Vagina (tissue), 2 donors: ENCODE measurements at places on chromosomes 16 and 17.

DNA sequence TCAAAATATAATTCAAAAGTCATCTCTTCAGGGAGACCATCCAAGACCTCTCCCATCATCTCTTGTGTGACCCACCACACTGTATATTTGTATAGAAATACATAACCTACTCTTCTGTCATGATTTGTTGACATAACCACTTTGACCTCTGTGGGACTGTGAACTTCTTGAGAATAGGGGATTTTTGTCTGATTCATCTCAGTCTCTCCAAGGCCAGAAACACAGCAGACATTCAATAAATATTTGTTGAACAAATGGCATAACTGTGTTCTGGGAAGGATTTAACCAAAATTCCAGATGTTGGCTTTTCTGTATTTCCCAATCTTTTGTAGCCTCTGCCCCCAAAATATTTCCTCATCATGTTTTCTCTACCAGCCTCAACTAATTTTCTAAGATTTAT lies 169.7 kb downstream of the CDH11 start:
- no peak for DNase-seq

- no peak for DNase-seq
These were observed 1.7 kb downstream of the SLC52A1 start for GRCh38 chr17:5033352-5034015.

DNA sequence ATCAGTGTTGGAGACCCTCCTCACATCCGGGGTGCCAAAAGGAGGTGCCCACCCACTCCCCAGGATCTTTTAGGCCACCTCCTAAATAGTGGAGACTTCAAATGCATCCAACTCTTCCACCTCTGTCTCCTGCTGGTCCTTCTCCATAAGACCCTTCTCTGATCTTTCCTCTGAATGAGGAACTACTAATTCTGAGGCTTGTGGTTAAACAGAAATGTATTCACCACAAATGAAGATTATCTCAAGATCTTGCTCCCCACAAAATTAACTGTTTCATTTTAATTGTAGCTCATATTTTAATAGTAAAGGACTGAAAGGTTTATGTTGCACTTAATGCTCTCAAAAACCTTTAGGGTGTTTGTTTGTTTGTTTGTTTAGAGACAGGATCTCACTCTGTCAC lies 34.1 kb downstream of the TLE7 start:
- no peak for DNase-seq

- DNase-seq = no peak
These were observed 21.0 kb downstream of the SNN start for GRCh38 chr16:11689031-11689840.

DNA sequence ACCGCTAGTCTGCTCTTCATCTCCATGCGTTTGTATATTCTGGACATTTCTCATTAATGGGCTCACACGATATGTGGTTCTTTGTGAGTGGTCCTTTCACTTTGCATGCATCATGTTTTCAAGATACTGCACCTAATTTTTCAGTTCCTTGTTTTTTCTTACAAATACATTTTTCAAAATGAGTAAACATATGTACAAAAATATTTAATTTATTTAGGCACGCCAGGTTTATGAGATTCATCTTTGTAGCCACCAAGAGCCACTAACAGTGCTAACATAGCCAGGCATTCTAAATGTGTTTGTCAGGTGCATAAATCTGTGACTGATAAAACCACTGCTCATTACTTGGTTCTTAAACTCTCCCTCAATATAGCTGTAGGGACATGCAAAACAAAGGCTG lies 375.3 kb downstream of the WWOX start:
- DNase-seq = no peak
